ENCODE measurements at places on chromosomes 7 and 10.

GRCh38 chr7:152132812-152133211, 107.3 kb downstream of the GALNT11 start:
- DNase-seq, result no peak

- DNase-seq, result no peak
Measured at GRCh38 chr7:96004578-96004977, 232.2 kb downstream of the DYNC1I1 start.

GRCh38 chr7:76405738-76406137, 3.8 kb downstream of the SSC4D start:
- DNase-seq, result no peak

GRCh38 chr7:80369321-80369720, 142.5 kb downstream of the GNAT3 start:
- DNase-seq, result no peak

DNA sequence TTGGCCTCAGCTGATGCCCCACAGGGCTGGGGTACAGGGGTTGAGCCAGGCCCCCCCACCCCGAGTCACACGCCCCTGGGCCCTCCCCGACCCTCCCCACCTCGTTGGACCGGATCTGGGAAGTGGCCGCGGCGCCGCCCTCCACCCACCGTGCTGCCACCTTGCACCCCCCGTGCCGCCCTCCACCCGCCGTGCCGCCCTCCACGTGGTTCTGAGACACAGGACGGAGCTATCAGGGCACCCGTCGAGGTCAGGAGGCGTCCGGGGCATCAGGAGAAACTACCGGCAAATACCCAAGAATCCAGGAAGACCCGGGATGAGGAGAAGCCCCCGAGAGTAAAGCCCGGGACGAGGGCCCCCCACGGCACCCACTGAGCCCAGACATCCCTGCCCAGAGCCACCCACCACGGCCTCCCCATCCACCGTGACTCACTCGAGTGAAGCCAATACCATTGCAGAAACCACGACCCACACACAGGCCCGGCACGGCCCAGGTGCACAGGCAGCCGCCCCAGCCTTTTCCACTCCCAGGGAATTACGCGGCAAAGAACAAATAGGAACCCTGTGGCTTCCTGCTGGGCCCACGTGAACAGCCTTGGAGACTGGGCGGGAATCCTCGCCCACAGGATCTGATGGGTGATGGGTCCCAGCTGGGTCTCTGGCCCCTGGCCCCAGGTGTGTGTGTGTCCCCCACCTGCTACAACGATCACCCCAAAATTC, 34.0 kb downstream of the ADAP1 start:
- no peak for DNase-seq

DNA sequence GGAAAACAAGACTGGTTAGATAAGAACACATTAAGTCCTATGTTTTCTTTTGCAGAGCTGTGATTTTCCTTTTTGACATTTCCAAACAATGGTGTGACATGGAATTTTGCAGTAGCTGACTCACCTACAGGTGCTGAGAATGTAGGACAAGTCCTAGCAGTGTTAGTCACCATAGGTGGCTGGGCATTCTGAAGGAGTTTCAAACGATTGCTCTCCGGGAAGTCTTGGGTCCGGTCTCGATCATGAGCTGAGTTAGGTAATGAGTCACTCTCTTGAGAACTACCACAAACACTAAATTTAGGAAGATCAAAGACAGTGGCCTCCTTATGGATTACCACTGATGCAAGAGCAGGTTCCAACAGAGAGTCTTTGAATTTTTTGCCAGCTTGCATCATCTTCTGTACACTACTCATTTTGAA, 3.6 kb downstream of the FIGNL1 start:
- DNase-seq, result peak; percentile 91

DNA sequence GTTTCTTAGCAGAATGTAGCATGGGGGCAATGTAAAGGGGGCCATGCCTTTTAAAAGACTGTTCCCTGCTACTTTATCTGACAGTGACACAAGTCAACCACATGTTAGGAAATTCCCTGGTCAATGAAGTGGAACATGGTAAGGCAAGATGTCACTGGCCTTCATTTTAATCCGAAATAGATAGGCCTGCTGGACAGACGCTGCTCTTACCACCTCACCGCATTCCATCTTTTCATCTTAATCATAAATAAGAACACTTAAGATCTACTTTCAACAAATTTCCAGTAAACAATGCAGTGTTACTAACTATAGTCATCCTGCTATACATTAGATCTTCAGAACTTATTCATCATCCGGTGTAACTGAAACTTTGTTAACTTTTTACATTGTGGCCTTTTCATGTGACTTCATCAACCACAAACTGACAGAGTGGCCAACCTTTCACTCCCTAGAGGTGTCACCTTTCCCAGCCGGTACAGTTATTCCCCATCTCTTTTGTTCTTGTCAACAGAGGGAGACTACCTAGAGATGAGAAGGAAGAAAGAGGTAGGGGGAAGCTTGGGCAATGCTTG, 15.6 kb downstream of the ASB4 start:
- DNase-seq, result peak; percentile 45

- no peak for DNase-seq
Measured at GRCh38 chr7:78399033-78399769, 600.6 kb downstream of the PHTF2 start.

DNA sequence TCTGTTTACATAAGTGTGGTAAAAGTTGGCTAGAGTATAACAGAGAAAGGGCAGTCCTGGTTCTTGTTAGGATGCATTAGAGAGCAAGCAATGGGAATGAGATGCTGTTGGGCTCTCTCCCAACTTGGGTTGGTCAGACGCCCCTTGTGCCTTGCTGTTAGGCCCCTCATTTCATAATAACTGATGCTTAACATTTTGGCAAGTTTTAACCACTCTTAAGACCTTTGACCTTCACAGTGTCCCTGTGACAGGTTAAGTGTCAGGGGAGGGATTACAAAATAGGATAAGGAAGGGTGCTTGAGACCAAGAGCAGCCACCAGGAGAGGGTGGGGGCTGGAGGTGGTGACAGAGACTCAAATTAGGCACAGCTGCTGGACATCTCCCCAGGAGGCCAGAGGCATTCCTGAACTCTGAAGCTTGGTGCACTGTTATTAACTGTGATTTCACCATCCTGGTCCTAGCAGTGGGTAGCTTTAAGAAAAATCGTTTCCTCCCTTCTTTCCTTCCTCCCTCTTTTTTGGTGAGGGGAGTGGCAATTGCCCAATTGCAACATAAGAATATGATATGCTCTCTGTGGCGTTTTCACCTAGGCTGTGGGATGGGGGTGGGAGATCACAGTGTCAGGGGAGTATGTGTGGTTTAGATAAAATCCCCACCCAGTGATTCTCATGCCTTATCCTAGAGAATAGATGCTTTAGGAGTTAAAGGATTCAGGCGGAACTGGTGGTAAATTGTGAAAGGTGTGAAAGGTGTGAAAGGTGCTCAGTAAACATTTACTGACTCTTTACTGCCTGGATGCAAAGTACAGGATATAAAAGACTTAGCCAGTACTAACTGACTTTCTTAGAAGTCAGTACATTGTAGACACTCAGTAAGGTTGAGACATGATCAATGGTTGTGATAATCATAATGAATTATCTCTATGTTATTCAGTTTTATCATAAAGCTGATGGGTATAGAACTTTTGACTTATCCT, 270.5 kb downstream of the BICC1 start:
- peak; percentile 35 for DNase-seq

DNA sequence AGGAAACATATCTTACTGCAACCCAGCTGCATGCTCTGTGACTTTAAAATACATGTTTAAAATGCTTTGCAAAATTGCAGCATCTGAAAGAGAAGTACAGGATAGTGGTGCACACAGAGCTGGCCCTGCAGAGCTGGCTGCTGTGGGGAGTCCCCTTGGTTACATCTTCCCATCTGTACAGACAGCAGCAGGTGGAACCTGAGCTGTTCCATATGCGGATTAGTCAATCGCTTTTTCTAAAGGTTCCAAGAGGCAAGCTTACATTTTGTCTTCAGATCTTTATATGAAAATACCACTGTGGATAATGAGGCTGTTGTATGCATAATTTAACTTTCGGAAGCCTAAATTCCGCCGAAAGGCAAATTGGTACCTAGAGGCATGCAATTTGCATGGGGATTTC, 444.1 kb downstream of the NRG3 start:
- DNase-seq, result no peak

DNA sequence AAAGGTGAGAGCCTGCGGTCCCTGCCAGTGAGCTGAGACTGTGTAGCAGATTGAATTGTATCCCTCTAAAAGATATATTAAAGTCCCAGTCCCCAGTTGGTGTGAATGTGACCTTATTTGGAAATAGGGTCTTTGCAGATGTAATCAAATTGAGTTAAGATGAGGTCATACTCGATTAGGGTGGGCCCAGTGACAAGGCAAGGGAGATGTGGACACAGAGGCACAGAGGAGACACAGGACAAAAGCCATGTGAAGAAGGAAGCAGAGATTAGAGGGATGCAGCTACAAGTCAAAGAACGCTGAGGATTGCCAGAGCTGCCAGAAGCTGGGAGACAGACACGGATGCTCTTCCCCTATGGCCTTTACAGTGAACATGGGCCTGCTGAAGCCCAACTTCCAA, 104.3 kb downstream of the CLEC2L start:
- DNase-seq, result no peak

DNA sequence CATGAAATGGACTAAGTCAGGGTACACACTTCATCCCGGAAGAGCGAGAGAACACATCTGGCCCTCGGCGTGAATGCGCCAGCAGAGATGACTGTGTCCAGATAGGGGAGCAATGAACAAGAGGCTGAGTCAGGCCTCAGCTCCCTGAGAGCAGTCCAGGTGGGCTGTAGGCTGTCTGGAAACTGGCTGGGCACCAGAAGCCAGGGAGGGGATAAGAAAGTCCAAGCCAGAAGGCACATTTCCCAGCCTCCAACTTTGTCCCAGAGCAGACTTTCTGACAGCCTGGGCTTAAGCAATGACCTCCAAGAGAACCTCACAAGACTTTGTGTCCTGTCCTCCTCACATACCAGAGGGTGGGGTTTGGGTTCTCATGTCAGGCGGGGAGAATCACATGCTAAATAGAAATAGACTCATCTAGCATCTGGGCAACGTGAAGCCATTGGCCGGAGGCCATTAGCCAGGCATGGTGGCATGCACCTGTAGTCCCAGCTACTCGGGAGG, 157.2 kb downstream of the ARHGAP12 start:
- peak; percentile 36 for DNase-seq

DNA sequence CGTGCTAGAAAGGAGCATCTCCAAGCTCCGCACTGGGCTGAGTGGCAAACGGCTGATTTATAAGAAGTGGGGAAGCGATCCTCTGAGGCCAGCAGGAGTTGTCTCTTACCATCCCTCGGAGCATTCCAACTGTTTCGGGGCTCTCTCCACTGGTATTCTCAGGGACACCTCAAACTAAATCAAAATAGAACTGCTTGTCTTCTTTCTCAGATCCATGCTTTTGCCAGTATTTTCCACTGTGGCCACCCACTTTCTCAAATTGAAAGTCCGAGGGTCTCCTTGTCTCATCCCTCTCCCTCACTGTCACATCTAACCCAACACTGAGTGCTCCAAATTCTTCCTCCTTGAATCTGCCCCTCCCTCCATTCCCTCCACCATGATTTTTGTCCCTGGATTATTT, 83.2 kb upstream of the LEP start:
- DNase-seq, result no peak

DNA sequence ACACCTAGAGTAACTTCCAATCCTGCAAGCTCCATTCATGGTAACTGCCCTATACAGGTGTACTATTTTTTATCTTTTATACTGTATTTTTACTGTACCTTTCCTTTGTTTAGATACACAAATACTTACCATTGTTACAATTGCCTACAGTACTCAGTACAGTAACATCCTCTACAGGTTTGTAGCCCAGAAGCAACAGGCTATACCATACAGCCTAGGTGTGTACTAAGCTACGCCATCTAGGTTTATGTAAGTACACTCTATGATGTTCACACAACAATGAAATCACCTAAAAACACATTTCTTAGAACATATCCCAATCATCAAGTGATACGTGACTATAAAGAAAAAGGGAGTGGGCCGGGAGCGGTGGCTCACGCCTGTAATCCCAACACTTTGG, 53.1 kb upstream of the SLIT1 start:
- DNase-seq, result no peak

- DNase-seq, result no peak
Measured at GRCh38 chr10:116741391-116742351, 695 bp downstream of the HSPA12A start.

GRCh38 chr10:49478819-49479218, 60.1 kb downstream of the ERCC6 start:
- DNase-seq, result no peak

DNA sequence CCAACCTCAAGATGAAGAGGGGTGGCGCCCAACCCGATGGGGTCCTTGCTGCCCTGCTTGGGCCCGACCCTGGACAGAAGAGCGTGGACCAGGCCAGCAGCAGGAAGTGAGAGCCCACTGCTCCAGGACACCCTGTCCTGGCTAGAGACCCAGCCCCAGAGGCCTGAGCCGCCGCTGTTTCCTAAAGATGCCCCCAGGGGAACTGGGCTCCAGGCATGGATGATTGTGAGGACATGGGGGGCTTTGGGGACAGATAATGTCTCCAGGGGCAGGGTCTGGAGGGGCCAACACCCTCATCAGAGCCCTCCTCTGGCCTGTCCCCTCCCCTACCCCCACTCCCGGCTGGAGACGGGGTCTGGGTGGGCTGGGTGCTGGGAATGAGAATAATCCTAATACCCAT, 71.7 kb downstream of the MYL10 start:
- no peak for DNase-seq

DNA sequence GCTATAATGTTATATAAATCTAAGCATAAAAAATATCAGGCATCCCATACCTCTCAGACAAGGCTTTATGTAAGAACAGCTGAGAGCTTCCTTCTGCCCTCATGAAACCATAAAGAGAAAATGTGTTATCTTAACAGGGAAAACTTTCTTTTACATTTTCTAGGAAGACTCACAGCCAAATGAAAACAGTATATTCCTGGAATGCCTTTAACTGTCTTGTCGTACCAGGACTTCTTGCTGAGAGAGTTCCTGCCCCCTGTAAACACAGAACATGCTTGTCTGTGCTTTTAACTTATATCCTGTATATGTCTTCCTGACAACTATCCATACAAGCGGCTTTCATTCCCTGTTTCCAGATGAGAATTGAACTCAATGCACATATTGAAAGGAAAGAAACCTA, 64.8 kb upstream of the AHR start:
- DNase-seq, result no peak

DNA sequence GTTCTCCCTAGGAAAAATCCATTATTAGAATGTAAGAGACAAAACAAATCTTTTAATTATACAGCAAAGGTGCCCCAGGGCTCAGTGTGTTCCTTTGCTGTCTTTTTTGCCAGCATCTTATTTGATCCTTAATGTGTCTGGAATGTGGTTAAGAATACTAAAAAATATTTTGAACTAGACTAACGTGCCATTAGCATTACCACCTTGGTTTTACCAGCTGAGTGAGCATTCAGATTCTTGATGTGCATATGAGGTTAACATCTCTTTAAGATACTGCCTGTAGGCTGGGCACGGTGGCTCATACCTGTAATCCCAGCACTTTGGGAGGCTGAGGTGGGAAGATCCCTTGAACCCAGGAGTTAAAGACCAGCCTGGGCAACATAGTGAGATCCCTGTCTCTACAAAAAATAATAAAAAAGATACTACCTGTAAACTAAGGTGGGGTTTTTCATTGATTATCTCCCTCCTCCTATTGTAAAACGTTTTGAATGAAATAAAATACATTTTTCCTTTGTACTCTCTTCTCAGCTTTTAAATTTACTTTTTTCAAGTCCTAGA, 96.6 kb downstream of the CCNY start:
- no peak for DNase-seq

- no peak for DNase-seq
Measured at GRCh38 chr7:138092486-138093028, 16.3 kb downstream of the AKR1D1 start.

- DNase-seq, result peak; percentile 77
Measured at GRCh38 chr7:101164071-101164840, 1.1 kb downstream of the VGF start.
